ENCODE measurements at places on chromosomes 4 and X.

DNA sequence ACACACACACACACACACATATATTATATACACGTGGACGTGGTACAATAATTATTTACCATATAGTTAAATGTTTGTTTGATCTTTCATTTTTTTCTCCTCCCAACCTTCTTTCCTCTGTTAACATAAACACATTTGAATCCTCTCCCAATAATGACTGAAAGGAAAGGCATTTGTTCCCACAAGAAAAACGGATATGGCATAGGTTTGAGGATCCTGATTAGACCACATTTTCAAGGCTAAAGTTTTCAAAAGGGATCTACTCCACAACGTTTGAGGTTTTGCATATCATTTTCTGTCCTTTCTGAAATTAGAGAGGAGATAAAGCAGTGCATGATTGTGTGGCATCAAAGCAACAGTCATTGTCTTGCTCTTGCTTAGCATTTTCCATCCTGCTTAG is 1883.4 kb downstream of the STIM2 start:
- DNase-seq: no peak

DNA sequence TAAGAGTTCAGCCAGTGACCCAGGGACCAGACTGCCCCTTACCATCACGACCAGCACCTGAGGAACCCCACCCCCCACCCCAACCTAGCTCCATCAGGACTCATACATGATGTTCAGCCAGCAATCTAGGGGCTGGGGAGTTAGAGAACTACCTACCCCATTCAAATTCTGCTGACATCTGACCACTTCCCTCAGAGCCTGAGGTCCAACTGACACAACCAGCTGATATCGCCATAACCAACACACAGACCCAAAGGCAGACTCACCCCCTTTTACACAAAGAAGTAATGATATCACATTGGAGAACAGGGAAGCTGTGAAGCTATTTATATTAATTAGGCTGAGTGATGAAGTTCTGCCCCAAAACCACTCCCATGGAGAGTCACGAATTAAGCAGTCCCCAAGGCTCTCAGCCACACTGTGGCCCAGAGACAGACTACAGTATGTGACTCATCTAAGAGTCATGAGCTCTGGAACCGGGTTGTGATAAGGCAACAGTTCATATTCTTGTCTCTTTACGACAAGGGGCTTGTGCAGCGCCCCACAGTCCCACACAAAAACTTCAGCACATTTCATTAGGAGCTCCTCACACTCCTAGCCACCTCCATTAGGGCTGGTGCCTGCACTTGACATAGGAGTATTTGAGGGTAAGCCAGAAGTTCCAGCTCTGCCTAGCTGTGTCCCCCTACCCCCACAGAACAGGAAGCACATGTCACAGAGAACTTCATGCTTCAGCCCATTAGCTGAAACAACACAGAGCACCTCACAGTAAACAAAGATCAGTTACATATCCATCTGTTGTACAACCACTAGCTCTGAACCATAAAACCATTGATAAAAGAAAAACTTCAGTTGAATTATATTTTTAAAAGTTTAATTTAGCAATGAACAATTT is 184.7 kb upstream of the ZCCHC13 start:
- no peak for DNase-seq

- no peak for DNase-seq
Observed at GRCh38 chr4:118683513-118683912, 1.7 kb upstream of the METTL14 start.

- no peak for DNase-seq
Observed at GRCh38 chr4:70749313-70749712, 27.5 kb downstream of the RUFY3 start.
